ENCODE measurements at places on chromosomes 7 and 10. TPM values are rescaled to one million over a fixed set of nuclear protein-coding genes. Genes with fewer than 3 reads are reported as not detected.

- DNase-seq: no peak
Measured at GRCh38 chr7:127460077-127460476, 67.6 kb upstream of the ZNF800 start.

CHST15 gene
- 82.1 TPM for polyA plus RNA-seq

- DNase-seq: no peak
Measured at GRCh38 chr10:5566614-5567013, 41.9 kb downstream of the CALML3 start.

- no peak for DNase-seq
Measured at GRCh38 chr7:141695803-141696289, 6.1 kb downstream of the DENND11 start.

- DNase-seq: no peak
Measured at GRCh38 chr10:28797904-28798371, 120.6 kb downstream of the BAMBI start.

- DNase-seq: no peak
Measured at GRCh38 chr10:51368943-51369342, 294.7 kb downstream of the PRKG1 start.
